ENCODE measurements at places on chromosomes 12 and 14. TPM values are rescaled to one million over a fixed set of nuclear protein-coding genes. Genes with fewer than 3 reads are reported as not detected.

The HPD gene
- total RNA-seq = 0.20 TPM

- DNase-seq = no peak
These were observed 99.0 kb downstream of the KCNH5 start for GRCh38 chr14:62946221-62946620.

The AP4S1 gene
- total RNA-seq = 12.8 TPM

DNA sequence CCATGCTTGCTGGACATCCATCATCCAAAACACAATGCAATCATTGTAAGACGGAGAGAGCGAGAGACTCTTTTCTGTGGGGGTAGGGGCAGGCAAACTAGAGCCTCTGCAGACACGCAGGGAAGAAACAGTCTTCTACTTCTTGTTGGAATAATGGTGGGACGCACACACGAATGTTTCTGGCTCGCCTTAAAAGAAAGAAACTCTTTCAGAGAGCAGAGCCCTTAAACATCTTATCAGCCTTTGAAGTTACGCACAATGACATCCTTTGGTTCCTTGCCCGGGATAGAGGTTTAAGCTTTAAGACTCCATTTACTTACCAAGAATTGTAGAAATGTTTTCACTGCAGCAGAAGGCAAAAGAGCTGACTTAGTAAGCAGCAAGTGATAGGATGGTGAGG lies 133.8 kb upstream of the FOXN3 start:
- DNase-seq = no peak

The TMEM117 gene
- 1.4 TPM for total RNA-seq

The TSPAN8 gene
- 0.29 TPM for total RNA-seq

- no peak for DNase-seq
These were observed 99.6 kb downstream of the SLC38A6 start for GRCh38 chr14:61080591-61081010.

The KIF5A gene
- total RNA-seq = 0.56 TPM

The TAS2R13 gene
- 0.23 TPM for total RNA-seq

DNA sequence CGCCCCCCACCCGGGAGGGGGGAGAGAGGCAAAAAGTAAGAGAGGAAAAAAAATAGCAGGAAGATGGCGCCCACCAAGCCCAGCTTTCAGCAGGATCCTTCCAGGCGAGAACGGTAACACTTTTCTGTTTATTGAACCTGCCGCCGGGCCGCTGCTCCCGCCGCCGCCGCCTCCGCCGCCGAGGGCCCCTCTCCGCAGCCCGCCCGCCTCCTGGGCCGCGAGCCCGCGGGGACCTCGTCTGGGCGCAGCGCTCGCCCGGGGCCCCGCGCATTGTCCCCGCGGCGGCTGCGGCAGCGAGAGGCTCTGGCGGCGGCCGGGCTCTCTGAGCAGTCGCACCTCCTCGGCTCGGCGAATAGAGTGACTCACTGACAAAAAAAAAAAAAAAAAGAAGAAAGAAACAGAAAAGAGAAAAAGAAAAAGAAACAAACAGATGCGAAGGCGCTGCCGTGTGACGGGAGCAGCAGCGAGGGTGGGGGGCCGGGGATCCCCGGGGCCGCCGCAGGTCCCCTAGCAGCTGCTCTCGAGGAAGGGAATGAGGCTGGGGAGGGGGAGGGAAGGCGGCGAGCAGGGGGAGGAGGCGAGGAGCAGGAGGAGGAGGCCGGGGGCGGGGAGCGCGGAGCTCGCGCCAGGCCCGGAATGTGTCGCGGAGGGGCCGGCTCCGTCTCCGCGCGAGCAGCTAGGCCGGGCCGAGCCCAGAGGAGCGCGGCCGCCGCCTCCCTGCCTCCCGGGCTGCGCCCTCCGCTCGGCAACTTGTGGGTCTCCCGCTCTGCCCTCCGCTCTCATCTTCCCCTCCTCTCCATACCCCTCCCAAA lies 781 bp downstream of the NPAS3 start:
- DNase-seq = no peak

The LBHD2 gene
- total RNA-seq = not detected

- no peak for DNase-seq
These were observed 32.3 kb downstream of the PLEKHG3 start for GRCh38 chr14:64736271-64737169.

The LRIG3 gene
- total RNA-seq = 0.14 TPM

GRCh38 chr12:38713294-38713693 lies 192.1 kb downstream of the CPNE8 start:
- DNase-seq = no peak

DNA sequence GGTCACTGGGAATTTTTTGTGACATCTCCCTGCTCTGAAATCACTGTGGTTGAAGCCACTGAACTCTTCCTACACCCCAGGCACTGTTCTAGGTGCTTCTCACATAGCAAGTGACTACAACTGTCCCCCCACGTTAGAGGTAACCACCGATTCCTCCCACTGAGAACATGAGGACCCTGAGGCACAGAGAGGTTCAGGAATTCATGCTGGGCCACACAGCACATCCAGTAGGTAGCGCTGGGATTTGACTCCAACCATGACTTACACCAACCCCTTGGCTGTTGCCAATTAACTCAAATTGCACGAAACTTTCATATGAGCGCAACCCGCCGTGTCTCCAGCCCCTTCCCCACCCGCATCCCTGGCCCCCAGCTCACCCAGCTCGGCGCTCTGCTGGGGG lies 105.2 kb downstream of the RFLNA start:
- DNase-seq = no peak

The DIO3 gene
- not detected for total RNA-seq

GRCh38 chr14:104392001-104392395 lies 187.6 kb upstream of the C14orf180 start:
- DNase-seq = no peak

DNA sequence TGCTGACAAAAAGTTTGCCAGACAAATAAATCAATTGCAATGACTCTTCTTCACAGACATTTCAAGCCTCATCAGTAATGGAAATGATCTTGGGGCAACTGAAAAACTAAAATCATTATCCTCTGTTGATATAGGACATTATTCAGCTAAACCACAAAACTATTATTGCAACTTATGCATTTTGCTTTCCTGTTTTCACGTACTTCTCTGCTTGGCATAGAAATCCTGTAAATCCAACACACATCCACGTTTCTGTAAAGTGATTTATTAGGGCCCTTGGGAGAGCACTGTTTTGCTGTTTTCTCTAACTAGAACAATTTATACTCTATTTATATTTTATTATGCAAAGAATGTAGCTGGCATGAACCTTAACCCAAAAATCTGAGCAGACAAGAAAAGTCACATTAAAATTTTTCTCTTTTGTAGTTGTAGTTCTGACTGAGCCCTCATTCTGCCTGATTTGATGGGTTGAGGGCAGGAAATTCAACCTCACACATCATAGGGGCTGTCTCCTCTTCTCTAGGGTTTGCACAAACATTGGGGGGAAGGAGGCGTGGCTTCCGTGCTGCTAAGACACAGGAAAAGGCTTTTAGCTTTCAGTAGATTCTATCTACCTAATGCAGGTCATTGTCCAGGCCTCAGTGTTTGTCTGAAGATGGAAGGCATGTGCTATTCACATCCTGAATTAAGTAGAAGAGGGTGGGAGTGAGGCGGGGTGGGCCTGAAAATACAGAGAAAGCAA lies 11.5 kb upstream of the NUP107 start:
- DNase-seq = peak; percentile 51

The PXN gene
- 54.0 TPM for total RNA-seq

DNA sequence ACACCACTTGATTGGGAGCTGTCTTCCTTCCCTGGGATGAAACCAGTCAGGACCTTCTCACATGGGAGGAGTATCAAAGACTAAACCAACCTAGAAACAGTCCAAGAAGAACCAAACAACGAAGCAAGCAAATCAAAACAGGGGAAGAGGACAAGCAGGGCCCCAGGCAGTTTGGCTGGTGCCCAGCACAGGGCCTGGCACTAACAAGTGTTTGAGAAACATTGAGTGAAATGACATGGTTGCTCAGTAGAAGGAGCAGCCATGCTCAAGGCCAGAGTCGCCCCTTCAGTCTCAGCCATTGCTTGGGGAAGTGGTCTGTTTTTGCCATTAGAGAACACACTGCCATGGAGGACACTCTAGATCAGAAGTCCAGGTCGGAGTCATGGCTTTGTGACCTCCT lies 323.1 kb downstream of the CACNA1C start:
- DNase-seq = no peak

The ALDH1L2 gene
- 0.29 TPM for total RNA-seq

The LAG3 gene
- total RNA-seq = 125 TPM

The ALX1 gene
- not detected for total RNA-seq

The CD63 gene
- total RNA-seq = 177 TPM

- DNase-seq = no peak
These were observed 5.8 kb downstream of the EFS start for GRCh38 chr14:23359167-23359626.

DNA sequence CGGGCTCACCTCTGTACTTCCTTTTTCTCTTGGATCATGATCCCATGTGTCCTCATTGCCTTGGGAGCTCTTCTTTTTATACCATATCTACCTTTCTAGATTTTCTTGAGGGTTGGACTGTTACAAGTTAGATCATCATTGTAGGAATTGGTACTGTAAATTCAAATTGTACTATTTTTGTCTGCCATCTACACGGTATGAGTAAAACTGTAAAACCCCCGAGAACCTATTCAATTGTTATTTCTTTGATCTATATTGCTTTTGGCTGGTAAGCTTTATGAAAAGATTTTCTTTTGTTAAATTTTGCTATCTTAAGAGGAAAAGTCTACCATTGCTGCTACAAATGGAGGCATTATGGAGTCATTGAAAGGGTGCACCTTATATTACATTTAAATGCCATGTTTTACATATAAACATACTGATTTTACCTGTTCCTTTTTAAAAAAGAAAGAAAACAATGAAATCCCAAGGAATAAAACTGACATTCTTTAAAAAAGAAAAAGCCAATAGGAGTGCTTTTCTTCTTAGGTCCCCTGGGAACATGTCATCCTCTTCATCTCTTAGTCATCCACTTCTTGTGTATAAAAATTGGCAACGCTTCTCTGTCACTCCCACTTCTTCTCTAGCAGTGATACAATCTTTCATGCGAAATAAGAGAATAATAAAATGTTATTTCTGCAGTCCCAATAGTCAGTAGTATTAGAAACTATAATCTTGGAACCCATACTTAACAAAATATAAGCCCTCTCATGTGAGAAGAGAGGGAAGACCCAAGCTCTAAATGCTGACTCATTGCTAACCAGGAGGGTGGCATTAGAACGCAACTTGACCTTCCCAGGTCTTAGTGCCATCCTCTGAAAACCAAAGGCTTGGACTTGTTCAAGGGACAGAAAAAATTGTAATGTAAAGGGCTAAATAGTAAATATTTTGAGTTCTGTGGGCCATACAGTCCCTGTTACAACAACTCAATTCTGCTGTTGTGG lies 20.4 kb downstream of the RGS6 start:
- DNase-seq = no peak

The KRT75 gene
- total RNA-seq = not detected

- DNase-seq = no peak
These were observed 213.6 kb downstream of the ADGRD1 start for GRCh38 chr12:131167334-131167733.

DNA sequence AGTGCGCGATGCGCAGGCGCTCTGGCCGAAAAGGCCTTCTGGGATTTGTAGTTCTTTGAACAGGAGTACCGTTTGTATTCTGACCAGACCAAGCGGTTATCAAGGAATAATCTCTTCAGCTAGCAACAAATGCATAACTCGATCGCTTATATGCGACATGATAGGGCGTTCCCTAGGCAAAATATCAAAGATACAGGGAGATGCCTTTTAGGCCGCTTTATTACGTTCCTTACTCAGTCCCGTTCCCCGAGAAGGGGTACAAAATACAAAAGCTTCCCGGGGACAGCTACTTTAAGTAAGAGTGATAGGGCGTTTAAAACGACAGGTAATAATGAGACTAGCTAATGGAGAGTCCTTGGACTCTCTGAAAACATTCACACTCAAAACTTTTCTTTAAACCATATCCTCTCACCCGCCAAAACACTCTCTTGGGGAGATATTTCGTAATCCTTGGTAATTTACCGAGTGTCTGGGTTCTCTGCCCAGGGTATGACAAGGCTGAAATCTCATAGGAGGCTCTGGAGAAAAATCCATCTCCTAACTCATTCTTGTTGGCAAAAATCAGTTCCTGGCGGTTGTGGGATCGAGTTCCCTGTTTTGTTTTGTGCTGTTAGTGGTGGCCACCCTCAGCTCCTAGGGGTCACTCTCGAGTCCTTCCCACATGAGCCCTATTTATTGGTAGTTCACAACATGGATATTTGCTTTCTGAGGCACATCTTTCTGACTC lies 412 bp upstream of the SNW1 start:
- DNase-seq = no peak

DNA sequence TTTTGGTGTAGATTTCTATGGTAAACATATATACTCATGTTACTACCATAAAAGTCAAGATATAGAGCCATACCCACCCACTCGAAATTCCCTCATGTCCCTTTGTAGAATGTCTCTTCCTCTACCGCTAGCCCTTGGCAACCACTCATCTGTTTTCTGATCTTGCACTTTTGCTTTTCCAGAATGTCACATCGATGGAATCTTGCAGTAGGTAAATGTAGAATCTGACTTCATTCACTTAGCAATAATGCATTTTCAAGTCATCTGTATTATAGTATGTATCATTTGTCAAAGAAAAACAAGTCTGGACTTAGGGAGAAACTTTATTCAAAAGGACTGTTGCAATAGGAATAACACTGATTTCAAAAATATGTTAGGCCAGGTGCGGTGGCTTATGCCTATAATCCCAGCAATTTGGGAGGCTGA lies 19.3 kb upstream of the CLEC2D start:
- no peak for DNase-seq

DNA sequence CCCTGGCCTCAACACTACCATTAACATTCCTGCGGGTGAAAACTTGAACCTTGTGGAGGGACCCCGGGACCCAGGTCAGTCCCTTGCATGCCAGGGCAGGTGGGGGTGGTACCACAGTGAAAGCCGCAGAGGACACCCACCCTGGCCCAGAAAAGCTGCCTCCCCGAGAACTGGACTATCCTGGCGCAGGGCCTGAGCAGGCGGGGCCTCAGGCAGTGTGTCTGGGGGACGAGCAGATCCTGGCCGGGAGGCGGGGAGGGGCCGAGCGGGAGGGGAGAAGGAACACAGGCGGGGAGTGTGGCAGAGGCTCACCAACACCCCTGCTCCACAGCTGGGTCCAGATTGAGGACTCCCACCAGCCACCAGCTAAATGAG lies 10.0 kb downstream of the AHNAK2 start:
- DNase-seq = no peak

DNA sequence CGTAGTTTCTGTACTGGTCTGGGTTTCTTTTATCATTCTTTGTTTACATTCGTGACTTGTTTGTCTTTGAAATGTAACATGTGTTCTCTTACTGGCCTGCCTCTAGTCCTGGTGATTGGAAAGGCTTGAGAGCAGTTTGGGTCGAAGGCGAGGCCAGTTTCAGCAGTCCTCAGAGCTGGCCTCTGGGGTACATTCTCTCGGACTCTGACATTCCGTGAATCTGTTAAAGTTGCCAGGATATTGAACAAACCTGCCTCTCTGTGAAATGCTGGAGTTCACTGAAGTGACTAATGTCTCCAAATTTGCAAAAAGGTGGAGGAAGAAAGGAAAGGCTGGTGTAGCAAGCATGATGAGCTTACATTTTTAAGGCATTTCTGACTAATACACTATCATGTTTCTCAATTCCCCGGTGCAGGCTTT lies 1.5 kb downstream of the PLEKHA5 start:
- no peak for DNase-seq

The PMCH gene
- 0.45 TPM for total RNA-seq

The CD163 gene
- 0.61 TPM for total RNA-seq

Measured in activated T-cell treated with anti-CD3 and anti-CD28 coated beads, Interleukin-2, amount 50 U/mL, for 4 hours (primary cell).